T follicular helper cell (primary cell): ENCODE measurements at places on chromosomes 1 and 21.

DNA sequence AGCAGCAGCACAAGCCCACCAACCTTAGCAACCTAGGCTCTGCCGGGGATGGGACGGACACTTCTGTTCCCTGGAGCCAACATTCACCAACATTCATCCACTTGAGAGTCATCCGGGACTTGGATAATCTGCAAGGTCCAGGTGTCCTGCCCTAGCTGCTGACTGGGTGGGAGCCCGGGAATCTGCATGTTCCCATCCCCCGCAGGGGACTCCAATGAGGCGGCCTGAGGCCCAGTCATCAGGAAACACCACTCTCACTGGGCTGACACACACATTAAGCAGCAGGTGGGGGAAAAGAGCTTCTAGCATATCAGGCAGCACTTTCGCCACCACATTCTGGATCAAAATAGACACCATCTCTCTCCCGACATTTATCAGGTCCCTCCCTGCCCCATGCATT is 38.4 kb upstream of the CCSAP start:
- DNase-seq: no peak

DNA sequence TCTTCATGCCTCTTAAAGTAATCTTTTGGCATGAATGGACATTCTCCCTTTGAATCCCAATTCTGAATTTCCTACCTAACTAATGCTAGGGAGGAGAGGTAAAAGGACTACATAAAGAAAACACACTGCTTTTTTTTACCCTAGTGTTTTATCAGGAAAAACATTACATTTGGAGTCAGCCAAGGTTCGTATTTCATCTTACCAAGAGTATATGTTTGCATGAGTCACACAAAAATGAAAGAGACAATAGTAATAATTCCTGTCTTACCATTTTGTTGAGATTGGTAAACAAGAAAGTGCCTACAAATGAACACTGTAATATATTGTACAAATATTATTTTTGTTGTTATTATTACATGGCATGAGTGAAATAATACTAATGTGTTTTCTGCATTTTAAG is 112.9 kb upstream of the WARS2 start:
- no peak for DNase-seq

GRCh38 chr1:150249936-150250335 is 7.6 kb upstream of the CA14 start:
- DNase-seq: no peak

DNA sequence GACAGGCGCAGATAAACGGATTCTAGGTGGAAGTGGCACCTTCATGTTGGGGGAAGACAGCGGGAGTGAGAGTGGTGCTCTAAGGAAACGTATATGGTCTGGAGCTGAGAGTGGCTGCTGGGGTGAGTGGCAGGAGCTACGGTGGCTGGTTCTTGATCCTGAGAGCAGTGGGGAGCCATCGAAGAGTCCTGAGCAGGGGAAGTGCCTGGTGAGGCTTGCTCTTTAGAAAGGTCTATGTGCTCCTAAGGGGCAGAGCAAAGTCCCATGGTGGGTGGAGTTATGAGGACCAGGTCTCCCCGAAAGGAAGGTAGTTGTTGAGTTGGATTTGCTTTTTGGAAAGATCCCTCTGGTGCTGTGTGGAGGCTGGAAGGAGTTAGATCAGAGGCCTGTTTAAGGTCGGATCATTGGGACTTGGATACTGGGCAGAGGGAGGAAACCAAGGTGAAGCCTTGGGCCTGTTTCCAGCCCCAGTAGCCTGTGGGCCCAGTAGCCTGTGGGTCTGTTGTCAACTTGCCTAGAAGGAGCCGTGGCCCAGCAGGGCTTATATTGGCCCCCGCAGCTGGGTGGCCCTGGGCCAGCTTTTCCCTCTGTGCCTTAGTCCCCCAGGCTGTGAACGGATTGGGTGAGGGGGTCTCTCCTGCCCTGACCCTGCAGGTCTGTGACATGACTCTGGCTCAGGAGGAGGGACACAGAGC is 33.0 kb downstream of the ACOT11 start:
- no peak for DNase-seq

- DNase-seq: no peak
These were observed 192.9 kb downstream of the DUSP10 start for GRCh38 chr1:221548942-221549341.

- DNase-seq: no peak
These were observed 187.7 kb upstream of the C1orf174 start for GRCh38 chr1:4087530-4088420.

- DNase-seq: no peak
These were observed 111.4 kb downstream of the TBX19 start for GRCh38 chr1:168391851-168392681.

DNA sequence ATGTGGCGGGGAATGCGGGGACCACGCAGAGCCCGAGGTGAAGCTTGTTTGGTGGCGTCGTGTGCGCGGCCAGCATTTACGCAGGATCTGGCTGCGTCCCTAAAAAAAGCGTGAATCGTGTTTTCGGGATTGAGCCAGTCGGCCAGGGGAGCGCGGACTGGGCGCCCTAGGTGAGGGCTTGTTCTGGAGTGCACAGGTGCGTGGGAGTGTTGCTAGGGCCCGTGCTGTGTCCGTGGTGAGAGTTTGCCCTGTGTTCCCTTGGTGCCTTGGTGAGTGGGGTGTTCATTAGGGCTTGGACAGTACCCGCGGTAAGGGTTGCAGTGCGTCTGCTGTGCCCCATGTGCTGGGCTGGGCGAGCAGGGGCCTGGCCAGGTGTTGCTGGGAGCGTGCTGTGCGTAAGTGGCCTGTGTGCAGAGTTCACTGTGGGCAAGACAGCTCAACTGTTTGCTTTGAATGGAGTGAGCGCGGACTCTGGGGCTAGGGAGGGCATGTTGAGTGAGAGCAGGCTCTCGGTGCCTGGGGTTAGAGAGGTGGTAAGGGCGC is 673 bp downstream of the CD46 start:
- DNase-seq: no peak
